C1 segment of cervical spinal cord (tissue), 14 donors: ENCODE measurements at places on chromosomes 1 and 21.

GRCh38 chr1:13898406-13898805 is 198.4 kb downstream of the PRDM2 start:
- DNase-seq: no peak

DNA sequence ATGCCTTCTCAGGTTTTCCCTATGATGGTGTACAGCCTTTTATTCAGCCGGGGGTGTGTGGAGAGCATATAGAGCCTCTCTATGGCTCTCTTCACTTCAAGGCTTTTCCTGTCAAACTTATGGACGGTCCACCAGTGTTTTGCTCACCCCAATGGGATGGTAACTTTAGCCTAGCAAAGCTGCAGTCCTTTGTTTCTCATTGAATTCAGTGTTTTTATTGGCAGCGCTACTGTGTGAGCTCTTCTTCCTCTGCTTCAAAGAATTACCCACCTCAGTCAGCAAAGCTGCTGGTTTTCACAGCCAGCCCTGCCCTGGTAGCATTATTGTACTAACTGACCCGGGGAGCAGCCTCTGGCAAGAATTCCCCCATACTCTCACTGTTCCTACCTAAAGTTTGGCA is 145.3 kb upstream of the RRP15 start:
- DNase-seq: no peak

DNA sequence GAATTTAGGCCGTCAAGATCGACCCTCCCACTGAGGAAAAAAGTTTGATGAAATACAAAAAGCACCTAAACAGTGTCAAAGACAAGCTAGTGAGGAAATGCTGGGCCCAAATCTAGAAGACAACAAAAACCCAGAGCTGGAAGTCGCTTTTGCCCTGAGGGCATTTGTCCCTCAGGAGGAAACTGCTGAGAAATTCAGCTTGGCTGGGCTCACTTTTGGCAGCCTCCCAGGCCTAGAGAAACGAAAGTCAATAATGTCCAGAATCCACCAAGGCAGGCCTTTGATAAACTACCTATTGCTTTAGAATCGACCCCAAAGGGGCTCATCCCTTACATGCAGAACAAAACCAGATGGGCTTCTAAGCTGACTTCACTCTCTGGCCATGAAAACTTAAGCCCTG is 38.9 kb downstream of the SYT2 start:
- no peak for DNase-seq

GRCh38 chr1:54619749-54620148 is 3.6 kb downstream of the FAM151A start:
- DNase-seq: no peak

GRCh38 chr1:230215529-230215928 is 148.5 kb downstream of the GALNT2 start:
- no peak for DNase-seq

GRCh38 chr1:173478094-173478674 is 1.0 kb downstream of the PRDX6 start:
- DNase-seq: no peak

DNA sequence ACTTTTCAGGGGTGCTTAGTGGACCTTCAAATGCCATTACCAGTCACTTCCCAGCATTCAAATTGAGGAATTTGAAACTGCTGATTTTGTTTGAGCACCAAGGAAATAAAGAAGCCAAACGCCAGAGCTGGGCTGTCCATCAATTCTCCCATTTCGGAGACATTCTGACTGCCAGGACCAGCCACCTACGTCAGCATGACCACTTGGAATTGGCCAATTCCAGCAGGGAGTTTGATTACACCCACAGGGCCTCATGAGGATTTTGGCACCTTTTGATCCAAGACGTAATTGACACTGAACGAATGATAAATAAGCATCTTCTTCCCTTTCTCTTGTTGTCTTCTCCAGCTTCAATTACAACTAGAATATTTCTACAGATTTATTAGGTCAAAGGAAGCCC is 40.2 kb downstream of the GREM2 start:
- no peak for DNase-seq

DNA sequence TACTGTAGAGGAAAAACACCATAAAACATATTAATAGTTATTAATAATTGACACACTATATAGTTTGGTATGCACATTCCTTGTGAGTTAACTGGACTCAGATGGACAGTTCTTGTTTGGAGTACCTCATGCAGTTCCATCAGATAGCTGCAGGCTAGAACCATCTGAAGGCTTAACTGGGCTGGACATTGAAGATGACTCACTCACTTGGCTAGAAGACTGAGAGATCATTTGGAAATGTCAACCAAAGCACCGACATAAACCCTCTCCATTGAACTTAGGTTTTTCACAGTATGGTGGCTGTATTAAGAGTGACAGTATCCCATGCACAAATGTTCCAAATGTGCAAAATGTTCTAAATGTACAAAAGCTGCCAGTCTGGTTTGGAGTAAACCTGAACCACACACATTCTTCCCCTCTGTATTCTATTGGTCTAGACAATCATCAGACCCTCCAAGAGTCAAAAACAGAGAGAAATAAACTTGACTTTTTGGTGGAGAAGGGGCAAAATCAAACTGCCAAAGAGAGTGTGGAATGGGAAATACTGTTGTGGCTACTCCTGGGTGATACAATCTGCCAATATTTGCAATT is 708.4 kb downstream of the KCNT2 start:
- DNase-seq: no peak

GRCh38 chr1:48772211-48772610 is 4.5 kb downstream of the BEND5 start:
- DNase-seq: no peak

DNA sequence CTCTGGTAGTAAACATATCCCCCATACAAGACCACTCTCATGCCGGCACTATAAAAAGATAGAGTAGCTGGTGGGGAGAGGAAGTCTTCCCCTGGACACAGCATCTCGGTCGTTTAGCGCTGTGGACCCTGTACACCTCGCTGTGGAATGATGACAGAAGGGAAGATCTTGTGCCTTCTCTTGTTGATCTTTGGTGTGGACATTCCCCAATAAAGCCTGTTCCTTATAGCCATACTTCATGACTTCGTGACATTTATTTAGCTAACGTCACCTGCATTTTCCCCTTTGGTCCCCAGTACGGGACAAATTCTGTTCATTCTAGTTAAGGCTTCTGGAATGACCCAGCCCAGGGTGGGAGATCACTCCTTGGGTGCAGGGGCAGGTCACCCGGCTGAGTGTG is 24.9 kb upstream of the MAP10 start:
- no peak for DNase-seq

DNA sequence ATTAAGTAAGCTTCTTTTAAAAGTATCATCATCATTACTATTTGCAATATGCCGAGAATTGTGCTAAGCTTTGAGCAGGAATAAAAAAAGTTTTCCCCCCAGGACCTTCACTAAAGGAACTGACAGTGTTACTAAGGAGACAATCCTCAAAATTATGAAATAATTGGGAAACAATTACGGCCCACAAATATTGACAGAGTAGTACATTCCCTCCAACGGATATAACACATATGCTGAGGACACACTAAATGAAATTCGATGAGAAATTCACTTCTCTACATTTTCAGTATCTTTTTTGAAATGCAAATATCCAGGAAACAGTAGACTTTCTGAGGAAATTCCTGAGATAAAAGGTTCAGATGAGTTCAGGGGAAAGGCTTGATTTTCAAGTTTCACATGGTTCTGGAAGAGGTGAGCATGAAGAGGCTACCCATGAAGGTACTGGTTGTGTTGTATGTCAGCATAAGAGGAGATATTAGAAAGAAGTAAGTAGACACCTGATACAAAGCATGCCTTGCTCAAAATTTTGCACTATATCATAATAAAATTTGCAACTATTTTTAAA is 171.2 kb upstream of the NR5A2 start:
- DNase-seq: no peak

DNA sequence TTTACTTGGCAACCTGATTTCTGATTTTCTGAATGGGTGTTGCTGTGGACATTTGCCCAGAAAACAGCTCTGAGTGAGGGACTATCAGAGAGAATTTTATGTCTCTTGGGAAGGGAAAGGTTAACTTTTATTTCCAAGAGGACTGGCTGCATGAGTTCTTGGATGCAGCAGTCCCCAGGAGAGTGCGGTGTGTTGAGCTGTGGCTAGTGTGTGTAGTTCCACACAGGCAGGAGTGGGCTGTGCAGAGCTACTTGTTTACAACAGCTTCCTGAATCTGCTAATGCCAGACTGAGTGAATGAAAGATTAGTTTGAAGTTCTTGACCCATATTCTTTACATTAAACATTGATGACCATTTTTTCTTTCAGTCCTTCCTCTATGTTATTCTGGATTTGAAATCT is 41.0 kb upstream of the APOBEC4 start:
- DNase-seq: no peak

GRCh38 chr1:177310326-177310725 is 139.6 kb downstream of the BRINP2 start:
- no peak for DNase-seq

GRCh38 chr1:152959801-152960451 is 10.5 kb upstream of the SPRR4 start:
- DNase-seq: no peak

DNA sequence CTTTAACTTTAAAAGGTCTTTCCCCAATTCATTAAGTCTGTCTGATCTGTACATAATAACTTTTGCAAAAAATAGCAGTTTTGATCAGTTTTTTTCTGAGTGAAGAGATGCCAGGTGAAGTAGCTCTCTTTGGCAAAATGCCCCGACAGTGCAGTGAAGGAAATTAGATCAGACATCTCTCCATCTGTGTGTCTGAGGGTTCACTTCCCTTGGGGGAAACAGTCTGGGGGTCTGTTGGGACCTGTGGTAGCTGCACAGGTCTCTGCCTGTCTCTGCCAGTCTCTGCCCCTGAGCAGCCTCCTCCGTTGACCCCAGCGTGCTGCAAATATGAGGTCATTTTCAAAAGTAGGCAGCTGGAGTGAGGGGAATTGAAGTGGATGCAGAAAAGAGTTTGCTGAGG is 54.5 kb downstream of the TBCE start:
- no peak for DNase-seq

DNA sequence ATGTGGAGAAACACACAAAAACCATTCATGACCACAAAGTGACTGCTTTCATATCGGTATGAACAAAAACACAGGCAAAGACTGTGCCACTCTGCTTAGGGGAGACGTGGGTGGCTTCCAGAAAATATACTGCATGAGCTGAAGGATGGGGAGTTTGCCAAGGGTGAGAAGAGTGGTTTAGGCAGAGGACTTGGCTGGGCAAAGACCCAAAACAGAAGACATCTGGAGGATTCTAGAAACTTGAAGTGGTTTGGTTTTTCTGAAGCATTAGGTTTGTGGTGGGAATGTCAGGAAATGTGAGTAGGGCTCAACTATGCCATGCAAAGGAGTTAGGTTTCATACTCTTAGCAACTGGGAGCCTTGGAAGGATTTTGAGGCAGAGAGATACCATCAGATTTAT is 26.6 kb upstream of the DNM3 start:
- no peak for DNase-seq
